ENCODE measurements at places on chromosomes 5 and 9.

GRCh38 chr5:35776757-35777156, 79.9 kb upstream of the IL7R start:
- no peak for DNase-seq

DNA sequence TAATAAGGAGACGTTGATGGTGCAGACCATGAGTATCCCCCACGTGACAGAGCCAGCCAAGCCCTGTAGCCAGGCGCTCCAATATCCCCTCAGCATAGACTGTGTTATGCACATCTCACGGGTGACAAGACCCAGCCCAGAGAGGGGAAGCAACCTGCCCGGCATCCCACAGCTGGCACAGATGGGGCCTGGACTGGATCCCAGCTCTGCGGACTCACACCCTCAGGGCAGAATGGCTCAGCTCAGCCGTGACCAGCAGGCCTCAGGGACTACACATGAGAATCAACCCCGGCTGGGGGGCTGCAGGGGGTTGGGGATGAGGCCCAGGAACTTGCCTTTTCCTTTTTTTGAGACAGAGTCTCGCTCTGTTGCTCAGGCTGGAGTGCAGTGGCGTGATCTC, 11.7 kb downstream of the FIBCD1 start:
- no peak for DNase-seq

DNA sequence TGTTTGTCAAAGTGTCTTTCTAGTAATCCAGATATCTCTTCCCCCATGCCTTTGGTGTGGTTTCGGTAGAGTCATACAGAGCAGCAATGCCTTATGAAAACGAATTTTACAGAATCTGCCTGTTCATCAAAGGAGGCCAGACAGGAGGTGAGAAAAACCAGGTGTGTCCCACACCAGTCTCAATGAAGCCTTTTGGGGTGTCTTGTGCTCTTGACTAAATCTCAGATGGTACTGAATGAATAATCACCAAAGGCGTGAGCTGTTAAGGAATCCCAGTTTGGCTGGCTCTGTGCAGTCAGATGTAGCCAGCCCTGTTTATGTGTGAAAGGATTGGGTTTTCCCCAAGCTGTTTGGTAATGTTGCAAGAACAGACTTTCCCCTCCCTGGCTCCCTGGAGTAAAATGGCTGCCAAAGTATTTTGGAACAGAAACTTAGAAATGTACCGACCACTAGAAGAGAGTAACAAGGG, 70.8 kb upstream of the CDKN2B start:
- DNase-seq: no peak

DNA sequence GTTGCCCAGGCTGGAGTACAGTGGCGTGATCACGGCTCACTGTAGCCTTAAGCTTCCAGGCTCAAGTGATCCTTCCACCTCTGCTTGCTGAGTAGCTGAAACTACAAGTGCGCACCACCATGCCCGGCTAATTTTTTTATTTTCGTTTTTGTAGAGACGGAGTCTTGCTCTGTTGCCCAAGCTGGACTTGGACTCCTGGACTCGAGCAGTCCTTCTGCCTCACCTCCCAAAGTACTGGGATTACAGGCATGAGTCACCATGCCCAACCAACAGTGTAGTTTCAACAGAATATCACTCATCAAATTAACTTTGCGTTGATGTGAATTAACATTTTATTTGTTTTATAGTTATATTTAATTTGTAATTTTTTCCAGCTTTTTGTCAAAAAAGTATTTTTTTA, 45.3 kb downstream of the WDR70 start:
- no peak for DNase-seq

GRCh38 chr5:170626507-170627150, 122.8 kb downstream of the KCNIP1 start:
- DNase-seq: no peak

- no peak for DNase-seq
Measured at GRCh38 chr5:142753116-142753631, 17.0 kb upstream of the ARHGAP26 start.

- DNase-seq: no peak
Measured at GRCh38 chr5:66788556-66788955, 192.4 kb downstream of the MAST4 start.

GRCh38 chr5:170225326-170226128, 7.3 kb upstream of the C5orf58 start:
- peak; percentile 75 for DNase-seq

DNA sequence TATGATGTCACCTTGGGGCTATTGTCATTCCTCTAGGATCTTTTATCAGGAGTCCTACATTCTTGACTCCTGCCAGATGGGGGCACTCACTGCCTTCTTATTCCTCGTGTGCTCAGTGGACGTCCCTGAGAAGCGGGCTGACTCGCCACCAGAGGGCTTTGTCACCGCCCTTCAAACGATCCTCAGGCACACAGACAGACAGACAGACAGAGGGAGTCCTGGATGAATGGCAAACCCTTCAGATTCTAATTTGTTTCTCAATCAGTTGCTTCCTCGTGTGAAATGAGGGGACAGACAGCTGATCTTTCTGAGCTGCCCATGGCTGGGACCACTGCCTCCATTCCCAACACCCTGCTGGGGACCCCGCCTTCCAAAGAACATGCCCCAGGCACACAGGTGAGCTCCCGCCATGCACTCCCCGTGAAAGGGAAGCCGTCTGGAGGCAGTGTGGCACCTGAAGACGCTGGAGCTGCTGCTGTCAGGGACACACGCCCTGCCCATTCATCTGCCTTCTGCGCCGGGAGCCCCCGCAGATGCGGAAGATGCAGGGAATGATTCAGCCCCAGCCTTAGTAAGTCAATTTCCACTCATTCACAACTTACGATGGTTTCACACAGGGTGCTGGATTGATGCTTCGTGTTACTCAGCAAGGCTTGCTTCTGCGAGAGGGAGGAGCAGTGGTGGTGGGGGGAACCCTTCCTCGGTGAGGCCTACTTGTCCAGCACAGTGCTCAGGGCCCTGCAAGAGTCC, 24.9 kb upstream of the SH3PXD2B start:
- DNase-seq: peak; percentile 89

GRCh38 chr9:27945386-27945785, 372.1 kb upstream of the C9orf72 start:
- DNase-seq: no peak

GRCh38 chr5:127003798-127004495, 26.4 kb downstream of the MARCHF3 start:
- no peak for DNase-seq

- no peak for DNase-seq
Measured at GRCh38 chr5:134003064-134003816, 1.5 kb downstream of the VDAC1 start.

- DNase-seq: no peak
Measured at GRCh38 chr5:179181988-179182387, 121.8 kb downstream of the ZNF354C start.

DNA sequence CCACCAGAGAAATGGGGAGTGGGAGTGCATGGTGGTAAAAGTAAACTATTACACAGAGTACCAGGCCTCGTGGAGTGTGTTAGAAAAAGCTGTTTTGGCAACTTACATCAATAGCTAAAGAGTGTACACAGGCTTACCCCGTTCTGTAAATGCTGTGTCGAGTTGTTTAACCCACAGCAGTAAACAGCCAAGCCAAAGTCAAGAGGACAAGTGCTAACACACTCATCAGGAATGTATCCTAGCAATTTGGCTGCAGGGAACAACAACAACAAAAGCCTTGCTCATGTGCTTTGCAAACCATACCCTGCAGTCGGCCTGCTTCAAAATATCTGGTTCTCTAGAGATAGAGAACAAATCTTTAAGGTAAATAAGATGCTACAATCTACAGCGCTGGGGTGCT, 15.9 kb downstream of the DAP start:
- no peak for DNase-seq

- DNase-seq: no peak
Measured at GRCh38 chr9:88143179-88143578, 4.9 kb upstream of the SPATA31C2 start.

GRCh38 chr9:113609562-113610318, 146.2 kb downstream of the RGS3 start:
- DNase-seq: no peak
